ENCODE measurements at places on chromosomes 1 and 21.

- DNase-seq = no peak
These were observed 73.4 kb downstream of the UCK2 start for GRCh38 chr1:165900576-165901380.

- no peak for DNase-seq
These were observed 16.1 kb downstream of the PRRC2C start for GRCh38 chr1:171501305-171502024.

- no peak for DNase-seq
These were observed 3.7 kb upstream of the ARHGEF19 start for GRCh38 chr1:16215882-16216753.

DNA sequence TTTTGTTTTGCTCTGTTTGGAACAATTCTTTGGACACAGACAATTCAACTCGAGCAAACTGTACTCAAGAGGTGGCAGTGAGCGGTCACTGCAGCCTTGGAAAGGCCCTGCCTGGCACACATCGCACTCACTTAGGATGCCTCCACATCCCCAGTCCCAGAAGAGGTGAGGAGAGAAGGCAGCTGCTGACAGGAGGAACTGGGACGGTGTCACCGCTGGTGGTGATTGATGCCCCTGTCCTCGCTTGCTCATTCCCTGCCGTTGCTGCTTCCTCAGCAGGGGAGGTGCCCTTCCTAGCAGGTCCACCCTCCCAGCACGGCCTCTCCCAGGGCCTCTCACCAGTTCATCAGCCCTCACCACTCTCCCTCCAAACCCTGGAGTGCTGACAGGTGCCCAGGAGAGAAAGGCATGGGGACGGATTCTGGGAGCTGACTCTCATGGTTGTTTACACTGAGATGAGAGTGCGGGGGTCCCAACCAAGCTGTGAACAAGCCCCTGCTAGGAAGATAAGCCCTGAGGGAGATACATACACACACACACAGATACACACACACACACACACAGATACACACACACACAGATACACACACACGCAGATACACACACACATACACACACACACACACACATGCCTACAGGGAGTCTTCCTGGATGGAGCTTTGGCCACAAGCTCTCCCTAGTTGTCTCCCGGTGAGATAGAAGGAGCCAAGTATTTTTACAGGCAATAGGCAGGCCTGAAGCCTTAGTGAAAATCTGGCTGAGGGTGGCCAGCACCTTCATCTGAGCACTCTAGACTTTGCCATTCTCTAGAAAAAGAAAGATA lies 101.1 kb downstream of the CDC7 start:
- no peak for DNase-seq

Measured in activated CD4-positive, alpha-beta T cell treated with anti-CD3 and anti-CD28 coated beads for 24 hours (primary cell).